Mesothelial cell of epicardium (in vitro differentiated cells): ENCODE measurements at places on chromosomes 1 and 21. TPM values are rescaled to one million over a fixed set of nuclear protein-coding genes. Genes with fewer than 3 reads are reported as not detected.

HSD3B2 gene
- total RNA-seq: 0.29 to 0.35 TPM (median 0.32 TPM) in 3 replicates

AGT gene
- 1.1 to 1.9 TPM (median 1.5 TPM) in 3 replicates for total RNA-seq

CCDC181 gene
- total RNA-seq: 1.3 to 2.2 TPM (median 1.4 TPM) in 3 replicates

TRAF3IP3 gene
- total RNA-seq: 0.85 to 1.2 TPM (median 1.1 TPM) in 3 replicates

LCE2B gene
- total RNA-seq: not detected in 3 replicates

SLC1A7 gene
- 0.09 TPM in 1 of 3 replicates, not detected in the others for total RNA-seq

- DNase-seq: no peak
These were observed 75.5 kb downstream of the ASTN1 start for GRCh38 chr1:177088966-177089365.

GRCh38 chr1:162168261-162168660 is 98.8 kb downstream of the NOS1AP start:
- DNase-seq: no peak

- DNase-seq: no peak
These were observed 194.8 kb downstream of the EIF4G3 start for GRCh38 chr1:20981915-20982314.

DNA sequence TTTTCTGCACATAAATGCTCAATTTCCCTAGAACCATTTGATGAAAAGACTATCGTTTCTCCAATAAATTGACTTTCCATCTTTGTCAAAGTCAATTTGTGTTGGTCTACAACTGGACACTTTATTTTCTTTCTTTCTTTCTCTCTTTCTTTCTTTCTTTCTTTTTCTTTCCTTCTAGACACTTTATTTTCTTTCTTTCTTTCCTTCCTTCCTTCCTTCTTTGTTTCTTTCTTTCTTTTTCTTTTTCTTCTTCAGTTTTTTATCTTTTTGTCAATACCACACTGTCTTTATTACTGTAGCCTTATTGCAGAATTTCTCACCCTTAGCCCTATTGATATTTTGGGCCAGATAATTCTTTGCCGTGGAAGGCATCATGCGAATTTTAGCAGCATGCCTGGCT is 73.5 kb downstream of the FASLG start:
- DNase-seq: no peak

GRCh38 chr21:34900376-34900775 is 148.7 kb downstream of the RUNX1 start:
- DNase-seq: no peak

DNA sequence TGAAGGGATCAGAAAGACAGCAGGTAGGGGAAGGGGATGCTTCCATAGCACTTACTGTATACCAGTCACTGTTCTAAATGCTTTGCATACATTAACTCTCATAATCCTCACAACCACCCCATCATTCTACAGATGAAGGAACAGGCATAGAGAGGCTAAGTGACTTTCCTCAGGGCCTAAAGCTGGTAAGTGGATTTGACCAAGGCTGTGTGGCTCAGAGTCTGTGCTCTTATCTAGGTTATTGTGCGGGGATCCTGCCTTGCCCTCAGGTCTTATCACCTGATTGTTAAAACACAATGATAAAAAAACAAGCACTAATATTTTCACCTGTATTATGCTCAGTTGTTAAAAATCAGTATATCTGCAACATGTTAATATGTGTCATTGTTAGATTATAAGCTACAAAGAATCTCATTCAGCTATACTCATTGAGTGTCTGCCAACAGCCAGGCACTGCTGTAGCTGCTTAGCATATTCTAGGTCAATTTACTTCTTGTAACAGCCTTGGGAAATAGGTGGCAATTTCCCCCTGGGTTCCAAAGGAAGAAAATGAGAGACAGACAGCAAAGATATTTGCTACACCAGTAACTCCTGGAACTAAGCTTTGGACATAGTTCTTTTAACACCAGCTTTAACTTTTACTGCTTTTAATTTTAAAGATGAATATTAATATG is 38.6 kb upstream of the RBM15 start:
- no peak for DNase-seq

- no peak for DNase-seq
These were observed 40.3 kb downstream of the RAP1GAP start for GRCh38 chr1:21628798-21629393.

GRCh38 chr1:897226-897625 is 26.5 kb upstream of the SAMD11 start:
- DNase-seq: no peak

DNA sequence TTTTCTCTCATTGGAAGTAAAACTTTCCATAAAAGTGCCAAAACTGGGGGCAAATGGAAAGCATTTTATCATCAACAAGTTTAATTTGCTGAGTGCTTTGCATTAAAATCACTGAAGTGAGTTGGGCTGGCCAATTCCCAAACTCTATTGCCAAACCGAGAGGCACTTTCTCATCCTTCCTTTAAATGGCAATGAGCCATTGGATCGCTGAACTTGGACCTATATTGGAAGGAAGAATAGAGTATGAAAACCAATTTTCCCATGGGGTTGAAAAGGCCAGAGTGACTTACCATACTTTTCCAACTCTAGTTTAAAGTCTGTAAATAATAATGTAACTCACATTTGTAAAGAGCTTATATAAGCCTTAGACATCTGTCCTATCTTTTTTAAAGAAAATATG is 189.1 kb upstream of the C1orf87 start:
- DNase-seq: no peak

DNA sequence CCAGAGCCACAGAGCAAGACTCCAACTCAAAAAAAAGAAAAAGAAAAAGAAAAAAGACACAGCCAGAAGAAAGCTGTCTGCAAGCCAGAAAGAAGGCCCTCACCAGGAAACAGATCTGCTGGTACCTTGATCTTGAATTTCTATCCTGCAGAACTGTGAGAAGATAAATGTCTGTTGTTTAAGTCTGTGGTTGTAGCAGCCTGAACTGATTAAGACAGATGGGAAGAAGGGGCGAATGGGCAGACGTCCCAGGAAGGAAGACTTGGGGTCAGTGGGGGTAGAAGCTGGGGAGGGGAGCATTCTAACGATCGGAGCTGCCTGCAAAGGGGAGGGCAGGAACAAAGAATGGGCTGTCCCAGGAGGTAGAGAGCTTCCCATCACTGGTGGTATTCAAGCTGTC is 6.3 kb downstream of the SLC2A7 start:
- no peak for DNase-seq

GRCh38 chr1:197632005-197632404 is 143.3 kb downstream of the DENND1B start:
- no peak for DNase-seq
